ENCODE measurements at places on chromosomes 16 and 17.

GRCh38 chr17:51373489-51374152, 113.3 kb downstream of the UTP18 start:
- no peak overlapping the region for H3K27ac ChIP-seq
- peaks cover 6% of the 10 kb centered on the region for H3K27me3 ChIP-seq
- peaks cover 4% of the 10 kb centered on the region for H3K36me3 ChIP-seq
- no peak for DNase-seq
- H3K4me1 ChIP-seq: peaks cover 14% of the 10 kb centered on the region
- no peak overlapping the region for H3K4me3 ChIP-seq

- H3K4me1 ChIP-seq: no peaks in the 10 kb centered on the region
- no peak overlapping the region for H3K4me3 ChIP-seq
- peaks cover 55% of the 10 kb centered on the region for H3K36me3 ChIP-seq
- no peaks in the 10 kb centered on the region for H3K27me3 ChIP-seq
Measured at GRCh38 chr16:74903120-74903519, 81.8 kb downstream of the WDR59 start.

GRCh38 chr16:19697756-19698318, 20.2 kb downstream of the KNOP1 start:
- no peaks in the 10 kb centered on the region for H3K27me3 ChIP-seq
- DNase-seq: no peak
- peaks cover 39% of the 10 kb centered on the region for H3K4me1 ChIP-seq

DNA sequence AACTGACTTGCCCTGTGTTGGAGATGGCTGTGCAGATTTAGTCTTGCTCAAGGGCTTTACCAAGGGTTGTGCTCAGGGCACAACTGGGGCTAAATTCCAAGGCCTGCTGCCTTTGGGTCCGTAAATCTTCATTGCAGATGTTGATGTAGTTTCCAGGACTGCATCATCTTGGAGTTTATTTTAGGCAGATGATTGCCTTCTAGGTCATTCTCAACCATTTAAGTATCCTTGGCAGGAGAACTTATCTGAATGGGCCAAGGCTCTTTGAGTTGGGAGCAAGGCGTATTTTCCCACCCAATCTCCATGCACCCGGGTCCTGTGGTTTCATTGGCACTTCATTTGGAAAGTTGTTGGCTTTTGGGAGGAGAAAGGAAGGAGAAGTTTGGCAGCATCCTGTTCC, 200.3 kb downstream of the MSI2 start:
- no peak for DNase-seq
- no peaks in the 10 kb centered on the region for H3K27me3 ChIP-seq
- H3K4me3 ChIP-seq: no peak overlapping the region
- H3K4me1 ChIP-seq: peaks cover 68% of the 10 kb centered on the region
- H3K27ac ChIP-seq: no peak overlapping the region

DNA sequence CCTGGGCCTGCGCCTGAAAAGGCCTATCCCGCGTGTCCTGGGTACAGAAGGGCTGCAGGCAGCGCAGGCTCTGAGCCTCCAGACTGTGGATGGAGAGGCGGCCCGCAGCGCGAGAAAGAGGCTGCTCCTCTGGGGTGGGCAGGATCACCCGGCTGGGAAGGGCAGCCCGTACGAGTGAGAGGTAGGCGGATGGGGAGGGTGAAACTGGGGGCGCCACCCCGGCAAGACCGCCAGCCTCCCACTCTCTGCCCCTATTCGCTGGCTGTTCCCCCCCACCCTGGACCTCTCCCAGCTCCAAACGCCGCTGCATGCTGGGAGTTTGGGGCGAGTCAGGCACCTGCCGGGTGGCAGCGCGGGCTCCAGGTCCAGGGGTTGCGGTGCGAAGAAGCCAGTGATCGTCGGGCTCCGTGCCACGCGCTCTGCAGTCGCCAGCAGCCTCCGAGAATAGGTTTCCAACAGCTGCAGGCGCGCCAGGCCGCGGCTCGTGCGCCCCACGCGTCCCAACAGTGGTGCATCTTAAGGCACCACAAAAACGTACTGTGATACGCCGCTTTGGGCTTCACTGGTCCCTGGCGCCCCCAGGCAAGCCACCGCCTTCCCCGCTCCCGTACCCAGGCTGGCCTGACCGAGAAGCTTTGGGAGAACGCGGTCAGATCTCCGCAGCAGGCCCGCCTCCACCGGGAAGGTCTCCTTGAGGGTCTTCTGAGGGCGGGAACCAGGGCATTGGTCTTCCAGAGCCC, 1.1 kb downstream of the NOXO1 start:
- H3K4me1 ChIP-seq: peaks cover 17% of the 10 kb centered on the region
- H3K4me3 ChIP-seq: no peak overlapping the region
- no peak for DNase-seq
- no peak overlapping the region for H3K27ac ChIP-seq
- peaks cover 27% of the 10 kb centered on the region for H3K27me3 ChIP-seq
- peaks cover 13% of the 10 kb centered on the region for H3K36me3 ChIP-seq

DNA sequence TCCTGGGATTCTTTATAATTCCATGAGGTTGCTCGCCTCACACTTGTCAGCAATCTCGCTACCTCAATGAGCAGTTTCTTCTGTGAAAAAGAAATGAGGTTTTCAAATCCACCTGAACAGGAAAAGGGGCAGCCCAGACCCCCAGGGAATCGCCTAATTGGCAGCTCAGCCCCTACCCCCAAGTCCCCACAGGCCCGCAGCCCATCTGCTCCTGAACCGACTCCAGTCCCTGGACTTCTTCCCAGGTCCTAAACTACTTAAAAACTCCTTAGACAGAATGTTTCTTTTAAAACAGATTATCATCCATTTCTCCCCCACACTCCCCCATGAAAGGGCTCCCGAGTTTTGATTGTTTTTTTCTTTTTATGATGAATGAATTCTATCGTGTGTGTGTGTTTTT, 89.8 kb downstream of the PMP22 start:
- no peaks in the 10 kb centered on the region for H3K4me1 ChIP-seq
- H3K27ac ChIP-seq: no peak overlapping the region
- H3K27me3 ChIP-seq: peaks cover 4% of the 10 kb centered on the region
- H3K4me3 ChIP-seq: no peak overlapping the region

GRCh38 chr17:72580321-72581127, 459.7 kb downstream of the SOX9 start:
- H3K36me3 ChIP-seq: no peaks in the 10 kb centered on the region
- peaks cover 3% of the 10 kb centered on the region for H3K27me3 ChIP-seq
- no peak overlapping the region for H3K27ac ChIP-seq
- H3K4me1 ChIP-seq: no peaks in the 10 kb centered on the region

DNA sequence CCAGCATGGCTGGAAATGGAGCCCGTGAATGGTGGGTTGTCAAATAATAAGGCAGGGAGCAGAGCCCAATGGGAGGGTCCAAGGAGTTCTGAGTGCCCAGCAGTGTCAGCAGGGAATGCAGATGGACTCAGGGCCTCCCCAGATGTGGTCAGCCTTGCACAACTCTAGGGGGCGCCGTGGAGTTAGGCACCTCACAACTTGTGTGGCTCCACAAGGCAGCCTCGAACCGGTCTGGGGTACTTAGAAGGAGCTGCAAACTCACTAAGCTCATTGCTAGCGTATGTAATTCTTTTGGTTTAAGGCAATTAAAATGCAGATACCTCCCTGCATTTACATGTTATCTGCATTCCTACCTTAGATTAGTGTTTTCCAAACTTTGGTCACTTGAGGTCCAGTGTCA, 18.1 kb downstream of the IRF8 start:
- no peak overlapping the region for H3K27ac ChIP-seq
- H3K4me1 ChIP-seq: no peaks in the 10 kb centered on the region
- no peak overlapping the region for H3K4me3 ChIP-seq

DNA sequence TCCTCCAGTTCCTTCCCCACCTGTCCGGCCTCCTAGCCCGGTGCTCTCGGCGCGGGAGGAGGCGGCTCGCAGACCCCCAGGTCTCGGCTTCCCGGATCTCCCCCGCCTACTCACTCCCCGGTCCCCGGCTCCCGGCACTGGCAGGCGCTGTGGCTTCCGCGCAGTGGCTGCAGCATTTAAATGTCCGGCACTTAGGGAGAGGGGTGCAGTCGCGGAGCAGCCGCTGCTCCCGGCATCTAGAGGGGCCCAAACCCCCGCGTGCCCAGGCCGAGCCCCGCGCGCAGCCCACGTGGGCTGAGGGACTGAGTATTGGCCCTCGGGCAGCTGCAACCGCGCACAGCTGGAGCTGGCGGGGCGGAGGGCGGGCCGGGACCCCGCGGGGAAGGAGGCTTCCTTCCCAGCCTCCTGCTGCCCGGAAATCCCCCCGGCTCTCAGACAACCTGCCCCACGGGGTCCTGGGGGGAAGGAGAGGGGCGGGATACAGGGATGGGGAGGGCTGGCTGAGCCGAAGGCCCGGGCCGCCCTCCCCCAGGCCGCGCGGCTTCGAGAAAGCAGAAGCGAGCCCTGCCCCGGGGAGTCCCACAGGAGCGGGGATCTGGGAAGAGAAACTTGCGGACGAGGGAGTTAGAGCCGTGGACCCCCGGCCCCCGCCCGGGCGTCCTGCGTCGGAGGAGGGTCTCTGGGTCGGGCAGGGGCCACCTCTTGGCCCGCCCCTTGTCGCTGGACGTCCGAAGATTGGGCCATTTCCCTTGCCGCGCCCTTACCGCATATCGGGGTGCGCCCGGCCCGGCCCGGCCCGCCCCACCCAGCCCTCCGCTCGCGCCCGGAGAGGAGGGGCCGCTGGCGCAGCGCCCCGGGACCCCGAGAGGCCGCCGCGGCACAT, at the start of gene MMP25:
Gene MMP25, plus strand, starts transcription at position 804 of the 883 bp plus-strand sequence. CDS start 357 bp downstream, outside the sequence.
- peak; percentile 44 for DNase-seq
- peaks cover 23% of the 10 kb centered on the region for H3K27me3 ChIP-seq
- H3K36me3 ChIP-seq: peaks cover 40% of the 10 kb centered on the region
- peak within 1 kb of the TSS; percentile 85 for H3K4me3 ChIP-seq

DNA sequence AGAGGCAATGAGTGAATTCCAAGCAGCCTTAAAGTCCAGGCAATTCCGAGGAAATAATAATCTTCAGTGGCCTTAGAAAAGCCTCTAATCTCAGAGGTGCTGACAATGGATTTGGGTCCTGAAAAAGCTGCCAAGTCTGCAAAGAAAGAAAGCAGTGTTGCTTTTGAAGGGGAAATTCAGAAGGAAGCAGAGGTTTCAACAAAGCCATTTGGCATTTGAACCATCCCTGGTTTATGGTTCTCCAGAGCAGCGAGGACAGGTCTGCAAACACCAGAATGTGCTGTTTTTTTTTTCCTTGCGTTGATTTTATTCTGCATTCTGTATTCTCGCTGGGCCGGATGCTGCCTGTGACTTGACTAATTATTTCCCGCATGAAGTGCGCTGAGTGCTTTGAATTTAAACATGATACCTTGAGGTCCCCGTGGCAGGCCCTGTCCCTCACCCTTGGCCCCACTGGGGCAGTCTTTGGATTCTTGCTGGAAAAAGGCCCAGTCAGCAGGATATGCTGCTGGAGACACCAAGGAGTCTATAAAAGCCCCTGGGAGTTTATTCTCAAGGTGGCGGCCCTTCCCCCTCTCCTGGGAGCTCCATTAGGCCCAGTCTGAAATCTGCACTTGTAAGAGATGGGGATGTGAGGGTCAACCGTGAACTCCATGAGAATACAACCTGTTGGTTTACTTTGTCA, 338.3 kb downstream of the HAPSTR1 start:
- H3K36me3 ChIP-seq: no peaks in the 10 kb centered on the region
- H3K27ac ChIP-seq: no peak overlapping the region
- H3K4me1 ChIP-seq: no peaks in the 10 kb centered on the region
- DNase-seq: no peak
- no peaks in the 10 kb centered on the region for H3K27me3 ChIP-seq
- H3K4me3 ChIP-seq: no peak overlapping the region

DNA sequence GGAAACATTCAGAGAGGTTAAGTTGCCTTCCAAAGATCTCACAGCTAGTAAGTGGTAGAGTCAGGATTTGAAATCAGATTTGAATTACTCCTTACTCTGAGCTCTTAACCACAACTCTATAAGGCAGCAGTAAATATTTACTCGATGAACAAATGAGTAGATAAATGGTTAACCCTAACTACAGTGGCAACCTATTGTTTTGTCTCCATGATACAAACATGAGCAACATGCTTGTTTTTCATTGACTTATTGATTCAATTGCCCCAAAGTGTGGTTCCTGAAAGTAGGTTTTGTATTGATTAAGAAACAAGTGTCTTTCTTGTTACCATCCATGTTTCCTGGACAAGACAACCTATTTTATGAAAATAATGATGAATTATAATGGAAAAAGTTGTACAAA, 34.8 kb upstream of the DDX52 start:
- no peak for DNase-seq
- no peak overlapping the region for H3K4me3 ChIP-seq
- H3K27me3 ChIP-seq: peaks cover 31% of the 10 kb centered on the region
